ENCODE measurements at places on chromosomes 6 and 20.
A peak's percentile ranks its signal among the peaks of the same experiment; 100 is the strongest.

GRCh38 chr6:37889051-37889450, 69.5 kb downstream of the ZFAND3 start:
- DNase-seq = no peak

- no peak for DNase-seq
Measured at GRCh38 chr20:16539280-16540021, 33.8 kb downstream of the KIF16B start.

DNA sequence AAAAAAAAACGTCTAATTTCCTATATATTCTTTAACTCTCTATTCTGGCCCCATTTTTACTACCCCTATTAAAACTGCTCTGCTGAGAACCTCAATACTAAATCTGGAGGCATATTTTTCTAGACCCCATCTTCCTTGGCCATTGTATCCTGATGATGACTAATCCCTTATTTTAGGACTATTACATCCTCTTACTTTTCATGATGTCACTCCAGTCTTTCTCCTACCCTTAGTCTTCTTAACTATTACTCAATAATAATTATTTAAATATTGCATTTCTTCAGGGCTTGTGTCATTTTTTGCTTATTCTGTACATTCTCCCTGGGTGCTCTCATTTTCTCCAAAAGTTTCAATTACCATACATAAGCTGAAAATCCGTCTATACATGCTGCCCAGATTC, 6.4 kb downstream of the FBXO30 start:
- DNase-seq = no peak

DNA sequence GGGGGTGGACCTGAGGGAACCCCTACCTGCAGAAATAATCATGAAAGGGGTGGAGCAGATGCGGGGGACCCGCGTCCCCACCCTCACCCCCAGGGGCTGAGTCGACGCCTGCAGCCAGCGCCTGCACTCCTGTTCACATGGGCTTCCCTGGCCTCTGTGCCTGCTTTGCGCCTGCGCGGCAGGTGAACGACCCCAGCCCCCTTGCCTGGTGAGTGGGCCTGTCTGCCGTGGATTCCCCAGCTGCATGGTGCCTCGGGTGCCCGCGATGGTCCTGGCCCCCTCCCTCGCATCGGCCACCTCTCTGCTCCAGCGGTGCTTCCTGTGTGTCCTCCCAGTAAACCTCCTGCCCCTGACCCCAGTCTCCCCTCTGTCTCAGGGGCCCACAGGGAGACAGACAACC, 18.8 kb upstream of the NTSR1 start:
- no peak for DNase-seq

DNA sequence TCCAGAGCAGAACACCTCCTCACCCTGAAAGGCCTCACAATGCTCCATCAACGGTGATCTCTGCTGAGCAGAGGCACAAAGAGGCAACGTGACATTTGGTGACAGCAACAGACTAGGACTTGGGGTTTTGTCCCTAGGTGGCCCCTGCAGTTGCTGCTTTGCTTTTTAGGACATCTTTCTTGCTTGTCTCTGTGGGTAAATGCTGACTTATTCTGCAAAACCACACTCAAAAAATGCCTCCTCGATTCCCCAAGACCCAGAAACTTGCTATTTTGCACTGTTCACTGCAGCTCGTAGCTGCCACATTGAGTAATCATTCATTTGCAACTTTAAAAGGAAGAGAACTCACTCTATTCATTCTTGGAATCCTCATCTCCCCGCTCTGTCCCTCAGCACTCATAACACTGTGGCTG, 209.9 kb downstream of the LY86 start:
- no peak for DNase-seq

DNA sequence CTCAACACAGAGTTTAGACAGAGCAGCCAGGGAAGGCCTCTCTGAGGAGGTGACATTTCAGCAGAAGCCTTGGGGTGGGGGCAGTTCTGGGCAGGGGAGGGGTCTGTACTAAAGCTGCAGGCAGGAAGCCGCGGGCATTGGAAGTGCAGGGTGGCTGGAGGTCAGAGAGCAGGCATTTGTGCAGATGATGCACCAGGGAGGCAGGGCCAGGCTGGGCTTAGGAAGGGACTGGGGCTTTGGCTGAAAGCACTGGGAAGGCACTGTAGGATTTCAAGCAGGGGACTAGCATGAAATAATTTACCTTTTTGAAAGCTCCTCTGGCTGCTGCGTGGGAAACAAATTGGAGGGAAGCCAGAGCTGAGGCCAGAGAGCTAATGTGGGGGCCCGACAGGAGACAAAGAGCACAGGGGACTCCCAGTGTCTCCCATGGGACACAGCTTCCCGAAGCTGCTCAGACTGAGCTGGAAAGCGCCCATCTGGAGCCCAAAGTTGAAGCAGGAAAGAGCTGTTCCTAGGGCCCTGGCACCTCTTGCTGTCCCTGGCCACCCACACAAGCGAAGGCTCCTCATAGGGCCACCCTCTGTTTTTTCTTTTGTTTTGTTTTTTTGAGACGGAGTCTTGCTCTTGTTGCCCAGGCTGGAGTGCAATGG, 19.3 kb downstream of the ADA start:
- DNase-seq = no peak

DNA sequence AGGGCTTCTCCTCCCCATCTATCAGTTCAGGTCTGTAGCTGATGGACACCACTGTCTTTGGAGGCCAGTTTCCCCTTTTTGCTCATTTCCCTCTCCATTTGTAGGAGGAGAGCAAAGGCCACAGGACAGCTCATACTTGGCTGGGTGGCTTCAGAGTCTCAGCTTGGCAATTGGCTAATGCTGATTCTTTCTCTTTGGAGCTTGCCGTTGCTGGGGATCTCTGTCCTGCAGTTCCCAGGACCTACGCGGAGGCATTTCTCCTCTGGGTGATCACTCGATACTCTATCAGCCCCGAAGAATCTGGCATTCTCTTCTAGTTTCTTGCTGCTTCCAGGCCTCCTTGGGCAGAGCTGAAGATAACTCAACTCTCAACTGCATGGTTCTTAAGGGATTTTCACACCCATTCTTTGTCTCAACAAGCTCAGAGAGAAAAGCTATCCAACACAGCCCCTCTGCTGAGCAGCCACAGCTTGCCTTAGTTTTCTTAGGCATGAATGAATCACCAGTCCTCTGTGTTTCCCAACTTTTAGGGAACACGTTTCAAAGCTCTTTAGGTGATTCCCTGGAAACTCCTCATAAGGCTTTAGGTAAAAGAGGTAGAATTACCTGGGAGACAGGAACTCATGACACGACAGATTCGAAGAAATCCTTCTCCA, 19.2 kb upstream of the SSR1 start:
- DNase-seq = no peak

- no peak for DNase-seq
Measured at GRCh38 chr6:112938650-112939049, 591.5 kb downstream of the RFPL4B start.

GRCh38 chr6:122609881-122610689, at the start of gene PKIB:
Gene PKIB, plus strand, starts transcription at chr6:122610405. Its CDS starts 107,390 bp downstream, at chr6:122717795.
- peak; percentile 25 for DNase-seq

GRCh38 chr20:59253325-59253724, 47.1 kb upstream of the EDN3 start:
- no peak for DNase-seq

GRCh38 chr6:162443101-162443500, 284.5 kb downstream of the PRKN start:
- no peak for DNase-seq

DNA sequence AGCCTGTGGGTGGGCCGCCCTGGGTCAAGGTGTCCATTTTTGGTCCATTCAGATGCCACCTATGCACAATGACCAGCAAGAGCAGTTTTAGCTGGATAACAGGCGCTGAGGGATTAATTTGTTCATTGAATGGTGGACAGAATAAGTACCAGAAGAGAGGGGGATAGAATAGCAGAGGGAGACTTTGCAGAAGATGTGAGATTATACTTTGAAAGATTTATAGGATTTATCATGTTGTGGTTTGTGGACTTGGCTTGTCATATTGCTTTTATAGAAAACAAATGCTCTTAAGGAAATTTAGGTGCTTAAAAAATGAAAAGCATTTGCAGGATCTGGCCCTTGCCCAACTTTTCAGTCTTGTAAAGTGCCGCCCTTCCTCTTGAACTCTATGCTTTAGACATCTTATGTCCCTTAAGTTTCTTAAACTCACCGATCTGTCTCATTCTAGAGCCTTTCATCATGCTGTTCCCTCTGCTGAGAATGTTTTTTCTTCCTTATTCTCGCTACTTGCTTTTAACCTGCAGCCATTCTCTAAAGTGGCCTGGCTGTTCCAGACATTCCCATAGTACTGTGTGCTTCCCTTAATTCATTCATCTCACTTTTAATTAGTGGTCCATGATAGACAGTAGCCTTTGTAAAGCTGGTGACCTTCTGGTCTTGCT, 42.5 kb downstream of the CD109 start:
- DNase-seq = no peak

GRCh38 chr6:31354864-31355582, 2.0 kb downstream of the HLA-B start:
- no peak for DNase-seq

DNA sequence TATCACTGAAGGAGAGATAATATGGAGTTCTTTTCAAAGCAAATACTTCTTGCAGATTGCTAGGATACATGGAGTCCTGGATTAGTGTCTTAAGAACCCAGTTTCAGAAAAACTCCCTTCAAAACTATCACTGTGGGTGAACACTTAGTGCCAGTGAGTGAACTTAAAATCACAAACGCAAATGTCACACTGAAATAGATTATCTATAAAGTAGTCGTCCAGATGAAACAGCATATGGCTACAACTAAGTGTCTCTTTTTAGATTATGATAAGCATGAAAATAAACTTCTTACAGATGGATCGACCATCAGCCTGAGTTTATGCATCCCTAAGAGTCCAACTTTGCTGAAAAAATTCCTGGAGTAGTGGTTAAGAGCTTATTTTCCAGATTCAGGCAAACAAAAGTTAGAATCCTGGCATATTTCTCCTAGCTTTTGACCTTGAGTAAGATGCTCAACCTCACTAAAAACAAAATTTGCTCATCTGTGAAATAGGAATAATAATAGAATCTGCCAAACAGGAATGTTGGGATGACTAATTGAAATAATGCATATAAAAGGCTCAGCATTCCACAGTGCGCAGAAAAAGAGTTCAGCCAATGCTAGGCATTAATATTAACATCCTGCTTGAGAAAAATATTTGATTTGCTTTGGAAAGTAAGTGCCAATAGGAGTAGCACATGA, 70.4 kb downstream of the DOK5 start:
- DNase-seq = no peak

GRCh38 chr6:68726992-68727391, 91.9 kb downstream of the ADGRB3 start:
- DNase-seq = no peak

- no peak for DNase-seq
Measured at GRCh38 chr20:44173846-44174245, 13.1 kb downstream of the JPH2 start.

DNA sequence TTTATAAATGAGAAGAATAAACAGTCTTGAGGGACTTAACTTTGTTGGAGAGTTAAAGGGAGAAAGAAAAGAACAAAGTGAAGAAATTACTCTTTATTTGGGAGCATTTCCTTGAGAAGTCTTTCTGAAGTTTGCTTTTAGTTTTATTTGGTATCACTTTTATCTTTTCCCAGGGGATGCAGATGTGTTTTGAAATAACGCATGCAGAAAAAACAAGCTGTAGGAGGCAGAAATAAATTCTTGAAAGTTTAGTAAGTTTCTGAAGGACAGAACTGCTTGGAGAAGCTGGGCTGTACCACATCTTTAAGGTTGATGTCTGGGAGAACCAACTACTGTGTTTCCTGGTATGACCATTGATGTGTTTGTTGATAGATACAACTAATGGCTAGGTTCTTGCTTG, 75.0 kb downstream of the PLCB4 start:
- no peak for DNase-seq

GRCh38 chr6:3913077-3913957, 64.1 kb downstream of the FAM50B start:
- DNase-seq = peak; percentile 61

GRCh38 chr20:22341508-22341907, 242.9 kb downstream of the FOXA2 start:
- no peak for DNase-seq

GRCh38 chr6:83962582-83962981, 71.0 kb upstream of the MRAP2 start:
- DNase-seq = no peak

- no peak for DNase-seq
Measured at GRCh38 chr6:71123051-71123450, 165.6 kb upstream of the OGFRL1 start.

GRCh38 chr20:2967841-2968240, 75.6 kb upstream of the GNRH2 start:
- DNase-seq = no peak

DNA sequence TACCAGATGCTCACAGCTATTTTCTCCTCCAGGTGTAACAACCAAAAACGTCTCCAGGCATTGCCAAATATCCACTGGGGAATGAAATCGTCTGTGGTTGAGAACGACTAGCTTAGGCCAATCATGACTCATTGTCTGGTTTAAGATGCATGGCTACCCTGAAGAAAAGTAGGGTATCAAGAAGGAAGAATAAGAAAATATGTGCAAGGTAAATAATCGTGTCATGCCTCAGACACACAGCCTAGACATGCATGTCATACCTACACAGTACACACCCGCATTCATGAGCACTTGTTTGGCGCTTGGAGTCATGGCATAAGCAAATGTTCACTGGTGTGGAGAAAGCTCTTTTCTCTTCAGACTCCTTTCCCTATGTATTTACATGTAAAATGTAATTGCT, 745.7 kb downstream of the MAFB start:
- no peak for DNase-seq

DNA sequence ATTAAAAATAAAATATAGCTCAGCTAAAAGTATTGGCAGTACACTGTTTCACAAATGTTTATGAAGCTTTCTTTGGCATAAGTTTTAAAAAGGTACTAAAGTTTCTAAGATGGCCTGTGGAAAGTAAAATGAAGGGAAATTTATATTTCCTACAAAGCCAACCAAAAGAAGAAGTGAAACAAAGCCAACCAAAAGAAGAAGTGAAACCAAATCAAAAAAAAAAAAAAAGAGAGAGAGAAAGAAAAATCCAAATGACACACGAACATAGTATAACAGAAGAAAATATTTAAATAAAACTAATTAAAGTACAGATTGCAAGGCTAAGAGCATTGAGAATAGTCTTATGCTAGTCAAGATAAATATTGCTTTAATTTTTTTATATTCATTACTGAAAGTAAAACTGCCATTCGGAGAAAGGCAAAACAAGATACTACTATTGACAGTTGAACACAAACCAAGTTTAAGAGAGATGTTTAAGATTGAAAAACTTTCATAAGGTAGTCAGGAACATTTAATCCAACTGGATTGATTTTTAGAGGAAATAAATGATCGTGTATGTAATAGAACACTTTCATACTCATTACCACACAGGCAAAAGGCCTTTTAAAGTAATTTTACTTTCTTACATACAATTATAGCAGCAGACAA, 12.8 kb upstream of the KHDRBS2 start:
- DNase-seq = no peak
